ENCODE measurements at places on chromosomes 1 and 21. TPM values are rescaled to one million over a fixed set of nuclear protein-coding genes. Genes with fewer than 3 reads are reported as not detected.

Gene LGR6
- 0.29 TPM for total RNA-seq

Gene MRPS15
- 108 TPM for total RNA-seq

Gene CASZ1
- 73.9 TPM for total RNA-seq

Gene CTSE
- not detected for total RNA-seq

Gene MYCBP
- 26.2 TPM for total RNA-seq

Gene TAL1
- 1.8 TPM for total RNA-seq

Gene RCSD1
- 28.2 TPM for total RNA-seq

Gene UTS2
- 0.54 TPM for total RNA-seq

Gene SLC9C2
- not detected for total RNA-seq

Gene ABCA4
- not detected for total RNA-seq

DNA sequence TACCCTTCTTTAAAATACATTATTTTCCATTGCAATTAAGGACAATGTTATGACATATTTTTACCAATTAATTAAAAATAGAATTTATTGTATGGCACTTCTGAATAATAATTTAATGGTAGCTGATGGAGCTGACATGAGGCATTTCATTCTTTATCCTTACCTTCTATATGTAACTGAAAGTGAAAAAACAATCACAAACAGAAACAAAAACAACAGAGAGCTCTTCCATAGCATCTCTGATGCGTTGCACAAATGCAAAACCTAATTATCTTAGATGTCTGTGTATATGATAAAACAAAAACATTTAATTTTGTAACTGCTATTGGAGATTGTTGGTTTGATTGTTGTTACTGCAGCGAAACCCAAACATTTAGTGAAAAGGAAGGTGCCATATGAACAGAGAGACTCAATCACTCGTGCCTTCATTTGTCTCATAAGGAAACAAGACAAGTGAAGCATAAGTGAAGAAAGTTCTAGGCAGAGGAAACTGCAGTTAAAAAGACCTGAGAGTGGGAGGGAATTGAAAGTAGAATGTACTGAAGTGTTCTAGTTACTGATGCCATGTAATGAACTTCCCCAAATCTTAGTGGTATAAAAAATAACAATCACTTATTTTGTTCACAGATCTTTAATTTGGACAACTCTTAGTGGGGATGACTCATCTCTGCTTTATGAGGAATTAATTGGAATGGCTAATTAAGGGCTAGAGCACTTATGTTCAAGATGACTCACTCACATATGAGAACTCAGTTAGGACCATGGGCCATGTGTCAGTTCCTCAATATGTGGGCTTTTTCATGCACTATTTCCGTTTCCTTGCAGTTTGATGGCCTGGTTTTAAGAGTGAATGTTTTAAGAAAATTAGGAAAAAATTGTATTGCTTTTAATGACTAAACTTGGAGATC lies 245.0 kb upstream of the OLFM3 start:
- H3K4me3 ChIP-seq: no peak overlapping the region
- H3K27ac ChIP-seq: no peak overlapping the region
- H3K4me1 ChIP-seq: no peaks in the 10 kb centered on the region

DNA sequence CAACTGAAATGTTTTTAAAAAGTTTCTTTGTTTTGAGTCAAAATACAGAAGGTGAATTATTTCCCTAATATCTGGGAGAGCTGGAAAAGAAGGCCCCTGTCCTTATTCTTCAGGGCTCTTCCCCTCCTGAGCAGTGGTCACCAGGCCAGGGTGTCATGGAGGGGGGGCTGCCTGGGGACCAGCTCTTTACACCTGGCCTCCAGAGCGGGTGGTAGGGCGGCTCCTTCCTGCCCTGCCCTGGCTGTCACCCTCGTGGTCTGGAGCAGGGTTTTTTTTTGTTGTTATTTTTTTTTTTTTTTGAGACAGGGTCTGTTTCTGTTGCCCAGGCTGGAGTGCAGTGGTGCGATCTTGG lies 6.6 kb downstream of the SKI start:
- DNase-seq: no peak
- H3K27me3 ChIP-seq: no peaks in the 10 kb centered on the region

DNA sequence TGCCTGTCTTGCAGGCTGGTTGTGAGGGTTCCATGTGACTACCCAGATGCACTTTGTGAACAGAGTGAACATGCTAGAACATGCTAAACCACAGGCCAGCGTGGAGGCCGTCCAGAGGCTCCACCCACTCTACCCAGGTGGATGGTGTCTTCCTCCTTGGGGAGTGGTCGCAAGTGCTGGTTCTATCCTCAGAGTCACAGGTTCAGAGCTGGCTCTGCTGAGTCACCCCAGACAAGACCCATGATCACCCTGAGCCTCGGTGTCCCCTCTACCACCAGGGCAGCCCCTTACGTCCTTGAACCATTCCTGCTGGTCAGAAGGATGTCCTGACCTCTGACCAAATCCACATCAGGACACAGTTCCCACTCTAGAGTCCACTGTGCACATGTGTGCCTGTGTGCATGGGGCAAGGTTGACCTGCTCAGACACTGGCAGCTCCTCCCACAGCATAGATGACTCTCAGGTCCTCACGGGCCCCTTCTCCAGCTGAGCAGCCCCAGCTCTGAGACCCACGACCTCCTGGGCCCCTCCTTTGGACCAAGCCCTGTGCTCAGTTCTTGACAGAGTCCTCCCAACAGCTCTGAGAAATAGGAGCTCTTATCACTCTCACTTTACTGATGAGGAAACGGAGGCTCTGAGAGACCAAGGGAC lies 391.8 kb downstream of the MATN1 start:
- H3K4me3 ChIP-seq: no peak overlapping the region
- no peaks in the 10 kb centered on the region for H3K4me1 ChIP-seq
- no peaks in the 10 kb centered on the region for H3K27me3 ChIP-seq
- no peaks in the 10 kb centered on the region for H3K36me3 ChIP-seq
- H3K27ac ChIP-seq: no peak overlapping the region

- H3K4me1 ChIP-seq: no peaks in the 10 kb centered on the region
- no peaks in the 10 kb centered on the region for H3K36me3 ChIP-seq
- H3K27ac ChIP-seq: no peak overlapping the region
- no peak for DNase-seq
- no peaks in the 10 kb centered on the region for H3K27me3 ChIP-seq
These were observed 310.2 kb downstream of the MRPL39 start for GRCh38 chr21:25297117-25297516.

DNA sequence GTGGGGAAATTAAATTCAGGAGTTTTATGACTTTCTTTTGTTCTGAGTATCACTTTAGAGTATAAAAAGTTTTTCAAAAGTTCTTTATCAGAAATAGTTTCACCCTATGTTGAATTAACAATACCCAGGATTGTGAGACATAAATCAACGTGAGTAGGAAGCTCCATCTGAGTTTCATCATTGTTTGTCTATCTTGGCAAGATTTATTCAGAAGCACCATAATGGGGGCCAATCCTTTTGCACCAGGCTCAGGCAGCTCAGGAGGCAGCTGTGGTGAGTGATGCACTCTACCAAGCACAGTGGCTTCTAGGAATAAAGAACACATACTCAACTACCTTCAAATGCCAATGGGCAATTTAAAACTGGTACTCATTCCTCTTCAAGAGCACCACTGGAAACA lies 12.0 kb downstream of the CREG1 start:
- no peak overlapping the region for H3K27ac ChIP-seq
- H3K27me3 ChIP-seq: no peaks in the 10 kb centered on the region
- H3K4me1 ChIP-seq: no peaks in the 10 kb centered on the region
- H3K36me3 ChIP-seq: peaks cover 4% of the 10 kb centered on the region

DNA sequence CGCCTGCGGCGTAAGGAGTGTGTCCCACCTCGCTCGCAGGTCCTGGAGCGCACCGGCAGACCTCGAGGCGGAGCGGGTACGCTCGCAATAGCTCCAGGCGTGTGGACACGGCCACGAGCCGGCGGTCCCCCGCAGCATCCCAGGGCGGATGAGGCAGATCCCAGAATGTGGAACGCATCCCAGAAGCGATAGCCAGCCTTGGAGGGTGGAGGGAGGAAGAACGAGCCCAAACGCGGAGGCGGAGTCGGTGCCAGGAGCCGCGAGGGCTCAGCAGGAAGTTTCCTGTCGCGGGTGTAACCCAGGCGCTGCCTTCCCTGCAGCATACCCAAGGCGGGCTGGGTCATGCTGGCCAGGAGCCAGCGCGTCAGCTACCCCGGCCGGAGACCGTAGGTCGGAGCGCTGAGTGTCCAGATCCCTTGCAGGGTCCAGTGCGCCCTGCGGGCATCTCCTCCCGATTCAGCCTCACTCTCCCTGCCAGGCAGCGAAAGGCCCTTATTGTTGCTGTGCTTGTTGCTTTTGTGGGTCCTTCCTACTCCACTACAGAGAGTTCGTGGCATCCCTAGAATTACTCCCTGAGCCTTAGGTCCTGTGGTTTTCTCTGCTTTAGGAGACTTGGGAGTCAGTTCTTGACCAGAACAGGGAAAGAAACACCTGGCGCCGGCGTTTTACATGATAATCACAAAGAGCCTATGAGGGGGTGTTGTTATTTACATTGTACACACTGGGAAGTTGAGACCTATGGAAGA lies 27.7 kb downstream of the STYXL2 start:
- no peak overlapping the region for H3K27ac ChIP-seq
- no peaks in the 10 kb centered on the region for H3K27me3 ChIP-seq
- no peak for DNase-seq
- peak overlapping the region; percentile 40 for H3K4me3 ChIP-seq
- peaks cover 5% of the 10 kb centered on the region for H3K4me1 ChIP-seq

DNA sequence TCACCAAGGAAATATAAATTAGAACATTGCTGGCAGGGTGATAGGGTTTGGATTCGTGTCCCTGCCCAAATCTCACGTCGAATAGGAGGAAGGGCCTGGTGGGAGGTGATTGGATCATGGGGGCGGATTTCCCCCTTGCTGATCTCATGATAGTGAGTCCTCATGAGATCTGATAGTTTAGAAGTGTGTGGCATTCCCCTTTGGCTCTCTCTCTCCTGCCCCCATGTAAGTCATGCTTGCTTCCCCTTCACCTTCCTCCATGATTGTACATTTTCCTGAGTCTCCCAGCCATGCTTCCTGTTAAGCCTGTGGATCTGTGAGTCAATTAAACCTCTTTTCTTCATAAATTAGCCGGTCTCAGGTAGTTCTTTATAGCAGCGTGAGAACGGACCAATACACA lies 60.6 kb downstream of the VPS26C start:
- no peak for DNase-seq
- H3K36me3 ChIP-seq: peaks cover 19% of the 10 kb centered on the region
- H3K4me3 ChIP-seq: no peak overlapping the region
- no peaks in the 10 kb centered on the region for H3K27me3 ChIP-seq
- H3K27ac ChIP-seq: peak overlapping the region; percentile 93
- H3K4me1 ChIP-seq: peaks cover 11% of the 10 kb centered on the region

DNA sequence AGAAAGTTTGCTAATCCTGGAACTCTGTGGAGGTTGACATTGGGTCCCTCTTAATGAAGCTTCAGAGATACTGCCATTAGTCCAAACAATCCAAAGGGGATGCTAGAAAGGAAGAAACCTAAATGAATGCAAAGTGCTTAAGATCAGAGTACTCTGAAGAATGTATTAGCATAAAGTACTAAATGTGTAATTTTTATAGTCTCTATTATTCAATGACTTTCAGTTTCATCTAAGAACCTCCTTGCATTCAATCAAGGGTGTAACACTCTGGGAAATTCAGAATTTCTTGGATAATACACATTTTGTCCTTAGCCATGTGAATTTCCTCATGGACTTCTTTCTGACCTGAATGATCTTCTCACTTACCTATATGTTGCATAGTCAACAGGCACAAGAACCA lies 1078.5 kb upstream of the ADGRL4 start:
- H3K4me3 ChIP-seq: no peak overlapping the region
- H3K27ac ChIP-seq: no peak overlapping the region
- no peaks in the 10 kb centered on the region for H3K36me3 ChIP-seq
- no peak for DNase-seq

DNA sequence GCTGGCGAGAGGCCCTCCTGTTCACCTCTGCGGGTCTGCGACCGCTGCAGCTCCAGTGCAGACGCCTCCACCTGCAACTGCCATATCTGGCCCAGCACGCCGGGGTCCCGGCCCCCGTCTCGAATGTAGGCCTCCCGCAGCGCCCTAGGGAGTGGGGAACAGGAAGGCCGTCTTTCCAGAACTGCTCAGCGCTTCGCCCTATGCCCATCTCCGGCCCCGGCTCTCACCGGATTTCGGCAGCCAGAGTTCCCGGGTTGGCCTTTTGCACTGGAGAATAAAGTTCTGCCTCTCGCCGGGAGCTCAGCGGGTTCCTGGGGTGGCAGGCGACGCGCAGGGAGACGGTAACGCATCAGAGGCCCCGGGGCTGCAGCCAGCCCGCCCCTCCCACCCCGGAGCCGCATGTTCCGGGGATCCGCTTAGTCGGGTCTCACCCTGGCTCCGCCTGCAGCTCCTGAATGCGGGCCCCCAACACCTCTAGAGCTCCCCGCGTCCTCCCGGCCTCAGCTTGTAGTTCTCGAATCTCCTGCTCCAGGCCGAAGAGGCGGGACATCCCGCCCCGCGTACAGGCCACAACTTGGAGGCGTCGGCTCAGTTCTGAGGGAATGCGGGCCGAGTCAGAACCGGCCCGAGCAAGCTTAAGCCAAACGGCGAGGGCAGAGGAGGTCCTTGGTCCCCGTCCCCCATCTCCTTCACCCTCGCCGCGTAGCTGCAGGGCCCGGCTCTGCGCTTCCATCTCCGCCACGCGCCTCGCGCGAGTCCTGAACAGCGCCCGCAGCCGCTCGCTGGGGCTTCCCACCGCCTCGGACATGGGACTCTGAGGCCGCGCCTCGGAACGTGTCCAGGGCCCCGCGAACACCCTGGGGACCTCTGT lies 1.1 kb downstream of the CCDC17 start:
- DNase-seq: peak; percentile 66
- H3K27ac ChIP-seq: no peak overlapping the region
- H3K36me3 ChIP-seq: peaks cover 28% of the 10 kb centered on the region
- H3K4me3 ChIP-seq: peak overlapping the region; percentile 11

GRCh38 chr1:164785841-164786534 lies 227.0 kb downstream of the PBX1 start:
- H3K27ac ChIP-seq: peak overlapping the region; percentile 44
- H3K27me3 ChIP-seq: no peaks in the 10 kb centered on the region
- H3K4me3 ChIP-seq: no peak overlapping the region
- no peak for DNase-seq

- peak; percentile 66 for DNase-seq
- peaks cover 96% of the 10 kb centered on the region for H3K4me1 ChIP-seq
- no peaks in the 10 kb centered on the region for H3K36me3 ChIP-seq
- no peaks in the 10 kb centered on the region for H3K27me3 ChIP-seq
- peak overlapping the region; percentile 99 for H3K27ac ChIP-seq
These were observed 113.1 kb upstream of the IRF2BP2 start for GRCh38 chr1:234722904-234723720.

- DNase-seq: peak; percentile 96
- peak overlapping the region; percentile 87 for H3K4me3 ChIP-seq
- peaks cover 29% of the 10 kb centered on the region for H3K4me1 ChIP-seq
- H3K27ac ChIP-seq: peak overlapping the region; percentile 96
- no peaks in the 10 kb centered on the region for H3K27me3 ChIP-seq
These were observed 382 bp upstream of the RASAL2 start for GRCh38 chr1:178093494-178093950.

GRCh38 chr1:21909286-21909759 lies 27.8 kb downstream of the HSPG2 start:
- no peak overlapping the region for H3K4me3 ChIP-seq
- H3K4me1 ChIP-seq: peaks cover 92% of the 10 kb centered on the region
- H3K27ac ChIP-seq: peak overlapping the region; percentile 75
- H3K36me3 ChIP-seq: peaks cover 24% of the 10 kb centered on the region
- no peaks in the 10 kb centered on the region for H3K27me3 ChIP-seq
